Activated effector memory CD4-positive, alpha-beta T cell treated with anti-CD3 and anti-CD28 coated beads, Interleukin-2, amount 50 U/mL, for 16 hours (primary cell): ENCODE measurements at places on chromosomes 13 and 19.
A peak's percentile ranks its signal among the peaks of the same experiment; 100 is the strongest.

- no peak for DNase-seq
These were observed 1510.3 kb downstream of the PCDH9 start for GRCh38 chr13:65719831-65720230.

DNA sequence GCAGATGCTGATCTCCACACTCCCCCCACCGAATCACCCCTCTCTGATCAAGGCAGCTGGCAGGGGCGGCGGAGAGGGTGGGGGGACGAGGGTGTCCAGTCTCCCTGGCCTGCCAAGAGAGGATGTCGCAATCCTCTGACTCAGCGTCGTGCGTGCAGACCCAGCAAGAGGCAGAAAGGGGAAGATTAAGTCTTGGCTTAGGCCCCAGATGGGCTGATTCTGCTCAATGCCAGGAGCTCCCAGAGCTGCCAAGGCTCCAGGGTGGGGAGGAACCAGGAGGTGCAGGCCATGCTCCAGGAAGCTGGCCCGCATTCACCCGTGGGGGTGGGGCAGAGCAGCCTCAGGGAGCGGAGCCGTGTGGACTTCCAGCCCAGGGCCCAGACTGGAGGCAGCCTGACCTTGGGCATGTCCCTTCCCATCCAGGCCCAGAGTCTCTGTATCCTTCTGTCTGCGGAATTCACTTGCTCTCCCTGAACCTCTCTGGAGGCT is 6.6 kb upstream of the BCL3 start:
- no peak for DNase-seq

- DNase-seq: peak; percentile 27
These were observed 7.0 kb downstream of the CALM3 start for GRCh38 chr19:46608178-46608577.

DNA sequence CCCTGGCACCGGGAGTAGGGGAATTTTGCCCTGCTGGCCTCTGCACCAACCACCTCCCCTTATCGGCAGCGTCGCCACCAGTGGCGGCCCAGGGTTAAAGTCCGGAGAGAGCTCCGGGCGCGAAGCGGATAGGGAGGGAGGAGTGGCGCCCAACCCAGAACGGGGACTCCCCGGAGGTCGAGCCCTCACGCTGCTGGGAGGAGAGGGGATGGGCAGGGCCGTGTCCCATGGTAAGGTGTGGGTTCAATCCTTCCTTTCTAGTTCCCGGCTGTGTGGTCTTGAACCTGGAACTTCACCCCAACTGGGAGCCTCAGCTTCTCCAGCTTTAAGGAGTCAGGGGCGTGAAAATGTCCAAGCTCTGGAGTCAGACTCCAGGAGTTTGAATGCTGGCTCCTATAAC is 23.3 kb upstream of the BCL3 start:
- DNase-seq: no peak

DNA sequence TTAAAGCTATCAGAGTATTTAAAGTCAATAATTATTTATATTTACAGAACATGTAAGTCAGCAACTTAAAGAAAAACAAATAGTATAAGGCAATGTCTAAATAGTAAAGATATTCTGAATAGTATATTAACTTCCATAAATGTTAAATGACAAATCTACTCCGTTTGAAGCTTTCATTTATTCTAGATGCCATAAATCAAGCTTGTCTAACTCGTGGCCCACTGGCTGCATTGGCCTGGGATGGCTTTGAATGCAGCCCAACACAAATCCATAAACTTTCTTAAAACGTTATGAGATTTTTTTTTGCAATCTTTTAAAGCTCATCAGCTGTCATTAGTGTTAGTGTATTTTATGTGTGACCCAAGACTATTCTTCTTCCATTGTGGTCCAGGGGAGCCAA is 1117.1 kb upstream of the PCDH9 start:
- no peak for DNase-seq

DNA sequence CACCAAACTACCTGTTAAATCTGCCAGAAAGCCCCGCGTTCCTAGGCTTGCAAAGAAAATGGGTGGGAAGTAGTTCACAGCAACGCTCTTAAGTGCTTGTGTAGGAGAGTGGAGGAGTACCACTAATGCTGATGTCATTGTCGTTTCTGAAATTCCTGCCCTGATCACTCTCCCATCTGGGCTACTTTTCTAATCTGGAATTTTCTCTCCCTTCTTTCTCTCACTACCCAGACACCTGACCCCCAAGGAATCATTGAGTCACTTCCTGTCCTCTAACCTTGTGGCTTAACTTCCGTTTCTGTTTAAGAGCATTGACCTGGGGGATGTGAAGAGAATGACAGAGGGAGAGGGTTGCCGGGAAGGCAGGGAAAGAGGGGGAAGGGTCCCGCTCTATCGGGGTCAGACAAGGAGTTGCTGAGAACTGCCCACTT is 98.7 kb downstream of the STARD13 start:
- DNase-seq: no peak

GRCh38 chr19:34838753-34839431 is 65.9 kb upstream of the ZNF599 start:
- no peak for DNase-seq

DNA sequence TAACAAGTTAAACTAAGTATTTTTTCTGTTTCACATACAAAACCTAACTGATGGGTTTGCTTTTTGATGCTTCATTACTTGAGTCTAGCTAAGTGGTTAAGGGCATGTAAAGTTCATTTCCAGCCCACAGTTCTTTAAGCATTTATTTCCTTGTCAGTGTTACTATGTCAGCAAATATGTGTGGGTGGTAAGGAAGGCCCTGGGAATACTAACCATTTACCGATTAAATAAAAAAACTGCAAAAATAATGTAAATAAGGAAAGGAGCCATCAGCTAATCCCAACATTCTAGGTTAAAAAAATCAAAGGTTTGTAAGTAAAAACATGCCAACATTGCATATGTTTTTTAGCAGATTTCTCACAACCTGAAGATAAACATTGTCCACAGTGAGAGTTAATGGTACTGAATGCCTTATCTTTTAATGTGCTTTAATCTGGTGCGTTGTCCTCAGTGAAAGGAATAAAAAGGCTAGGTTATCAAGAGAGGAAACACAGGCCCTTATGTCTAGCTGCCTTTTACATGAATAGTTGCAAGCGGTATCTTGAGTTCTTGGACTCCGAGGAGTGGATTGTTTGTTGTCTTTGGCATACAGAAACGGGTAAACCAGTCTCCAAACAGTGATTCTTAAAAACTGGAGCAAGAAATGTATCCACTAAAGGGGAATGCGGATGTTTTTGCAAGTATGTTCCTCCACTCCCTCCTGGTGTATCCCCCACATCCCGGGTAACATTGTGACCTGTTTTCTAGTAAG is 949.6 kb upstream of the SLC10A2 start:
- DNase-seq: no peak

GRCh38 chr19:46068345-46069258 is 27.8 kb upstream of the IGFL4 start:
- DNase-seq: no peak
